ENCODE measurements at places on chromosomes 5 and 9.

DNA sequence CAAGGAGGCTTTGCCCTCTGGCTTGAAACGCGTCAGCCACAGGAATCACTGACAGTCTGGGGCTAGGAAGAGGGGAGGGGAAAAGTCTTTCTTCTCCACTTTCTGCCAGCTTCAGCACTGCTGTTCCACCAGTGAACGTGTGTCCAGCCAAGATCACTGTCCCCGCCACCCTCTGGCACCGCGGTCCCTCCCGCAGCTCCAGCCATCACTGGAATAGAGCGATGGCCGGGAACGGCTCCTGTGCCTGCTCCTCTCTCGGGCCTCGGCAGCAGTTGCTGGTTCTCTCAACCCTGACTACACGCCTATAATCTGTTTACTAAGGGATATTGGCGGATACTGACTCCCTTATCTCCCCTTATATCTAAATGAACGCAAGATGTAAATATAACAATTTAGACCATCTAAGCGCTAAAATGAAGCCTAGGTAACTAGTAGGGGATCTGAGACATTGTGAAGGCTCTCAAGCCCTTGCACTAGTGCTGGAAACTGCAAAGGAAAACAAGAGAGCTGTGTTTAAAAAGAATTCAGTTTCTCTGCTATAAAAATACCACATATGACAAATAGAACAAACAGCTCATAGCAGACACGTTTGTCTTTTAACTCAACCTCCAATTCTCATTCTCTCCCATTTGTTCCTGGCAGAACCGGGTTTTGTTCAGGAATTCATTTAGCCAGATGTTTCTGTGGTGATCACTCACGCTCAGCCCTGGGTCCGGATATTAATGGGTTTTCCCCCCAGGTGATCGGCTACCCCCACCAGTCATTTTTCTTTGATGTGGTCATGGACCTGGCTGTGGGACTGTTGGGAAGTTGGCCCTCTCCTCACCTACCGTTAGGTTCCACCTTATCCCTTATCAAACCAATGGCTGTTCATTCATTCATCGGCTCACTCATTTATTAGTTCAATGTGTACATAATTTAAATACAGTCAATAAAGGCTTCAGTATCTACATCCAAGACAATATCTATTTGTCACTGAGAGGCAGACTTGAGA, 149.8 kb downstream of the MED10 start:
- no peak for DNase-seq

GRCh38 chr9:118829334-118829733, 539.9 kb downstream of the BRINP1 start:
- no peak for DNase-seq

GRCh38 chr5:157559301-157559700, 16.3 kb downstream of the ADAM19 start:
- peak; percentile 26 for DNase-seq

DNA sequence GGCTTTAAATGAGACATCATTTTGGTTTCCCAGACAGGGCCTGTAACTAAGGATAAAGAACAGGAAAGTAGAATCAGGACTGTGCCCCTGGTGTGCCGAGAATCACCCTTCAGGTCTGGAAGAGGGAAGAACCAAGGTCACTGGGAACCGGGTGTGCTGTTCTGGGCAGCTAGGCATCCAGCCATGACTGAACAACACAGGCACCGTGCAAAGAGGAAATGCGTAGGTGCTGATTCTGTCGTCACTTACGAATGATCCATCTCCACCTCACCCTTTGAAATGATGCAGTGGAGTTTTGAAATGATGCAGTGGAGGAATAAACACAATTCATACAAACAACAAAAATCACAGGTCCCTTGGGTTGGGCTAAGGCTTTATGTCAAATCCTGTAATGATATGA, 64.4 kb downstream of the MAP1B start:
- DNase-seq: no peak

DNA sequence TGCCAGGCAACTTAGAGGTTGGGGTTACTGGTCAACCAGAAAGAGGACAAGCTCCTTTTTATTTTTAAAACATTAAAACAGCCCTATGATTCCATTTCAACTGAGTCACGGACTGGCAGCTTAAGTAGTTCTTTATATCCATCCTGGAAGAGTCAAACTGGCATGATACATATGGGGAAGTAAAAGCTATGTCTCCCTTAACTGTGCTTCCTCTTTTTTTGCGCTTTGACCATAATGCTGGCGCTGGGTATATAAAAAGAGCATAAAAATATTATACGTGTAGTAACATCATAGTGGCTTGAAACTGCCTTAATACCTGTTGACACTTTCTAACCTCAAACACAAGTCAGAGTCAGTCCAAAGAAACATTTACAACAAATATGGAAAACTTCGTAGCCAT, 274.4 kb downstream of the CSNK1G3 start:
- no peak for DNase-seq

GRCh38 chr9:98312365-98312764, 56.9 kb upstream of the TBC1D2 start:
- DNase-seq: no peak

DNA sequence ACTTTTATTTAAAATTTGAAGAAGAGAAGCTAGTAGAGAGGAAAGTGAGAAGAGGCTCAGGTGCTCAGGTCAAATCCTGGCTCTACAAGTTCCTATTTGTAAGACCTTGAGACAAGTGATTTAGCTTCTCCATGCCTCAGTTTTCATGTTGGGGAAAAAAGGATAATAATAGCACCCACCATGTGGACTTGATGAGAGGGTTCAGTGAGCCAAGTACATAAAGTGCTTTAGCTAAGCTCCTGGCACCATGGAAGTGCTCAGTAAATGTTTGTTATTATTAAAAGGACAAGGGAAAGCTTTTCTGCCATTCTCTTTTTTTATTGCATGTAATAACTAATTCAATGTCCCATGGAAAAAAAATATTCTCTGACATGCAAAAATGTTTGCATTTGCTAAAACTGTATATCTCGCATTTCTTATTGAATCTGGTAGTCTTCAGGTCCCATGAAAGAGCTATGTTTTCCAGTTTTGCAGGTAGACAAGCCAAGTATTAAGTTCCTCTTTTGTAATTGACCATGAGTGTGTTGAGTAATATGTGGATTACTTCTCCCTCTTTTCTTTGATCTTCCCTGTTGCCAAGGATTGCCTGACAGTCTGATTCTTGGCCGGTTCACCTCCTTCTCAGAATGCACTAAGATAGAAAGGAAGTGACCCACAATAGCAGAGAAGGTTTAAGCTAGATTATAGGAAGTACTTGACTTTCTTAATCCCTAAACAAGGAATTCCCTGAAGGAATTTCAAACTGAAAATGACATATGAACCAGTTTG, 45.6 kb upstream of the TRIM32 start:
- no peak for DNase-seq

DNA sequence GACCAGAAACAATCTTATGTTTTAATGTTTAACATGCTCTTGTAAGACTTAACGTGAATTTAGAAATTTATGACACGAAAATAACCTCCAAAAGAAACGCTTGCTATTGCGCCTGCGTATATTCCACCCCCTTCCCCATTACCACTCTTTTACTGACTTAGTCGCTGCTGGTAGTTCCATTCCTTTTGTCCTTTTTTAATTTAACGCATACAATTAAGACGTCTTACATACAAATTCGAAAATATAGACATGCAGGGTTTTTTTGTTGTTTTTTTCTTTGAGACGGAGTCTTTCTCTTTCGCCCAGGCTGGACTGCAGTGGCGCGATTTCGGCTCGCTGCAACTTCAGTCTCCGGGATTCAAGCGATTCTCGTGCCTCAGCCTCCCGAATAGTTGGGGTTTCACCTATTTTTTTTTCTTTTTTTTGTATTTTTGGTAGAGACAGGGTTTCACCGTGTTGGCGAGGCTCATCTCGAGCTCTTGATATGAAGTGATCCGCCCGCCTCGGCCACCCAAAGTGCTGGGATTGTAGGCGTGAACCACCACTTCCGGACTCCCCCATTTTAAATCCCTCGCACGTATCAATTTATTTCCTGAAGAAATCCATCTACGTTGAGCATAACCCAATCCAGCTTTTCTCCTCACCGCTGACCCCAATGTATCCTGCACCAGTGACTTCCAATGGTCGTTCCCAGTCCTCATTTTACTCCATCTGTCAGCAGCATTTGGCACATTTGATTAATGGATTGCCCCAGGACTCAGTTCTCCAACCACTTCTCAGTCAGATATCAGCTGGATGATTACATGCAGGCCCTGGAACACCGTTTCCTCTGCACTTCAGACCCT, 684 bp upstream of the MED7 start:
- DNase-seq: peak; percentile 23

GRCh38 chr9:117138231-117138630, 276.6 kb downstream of the ASTN2 start:
- DNase-seq: no peak

DNA sequence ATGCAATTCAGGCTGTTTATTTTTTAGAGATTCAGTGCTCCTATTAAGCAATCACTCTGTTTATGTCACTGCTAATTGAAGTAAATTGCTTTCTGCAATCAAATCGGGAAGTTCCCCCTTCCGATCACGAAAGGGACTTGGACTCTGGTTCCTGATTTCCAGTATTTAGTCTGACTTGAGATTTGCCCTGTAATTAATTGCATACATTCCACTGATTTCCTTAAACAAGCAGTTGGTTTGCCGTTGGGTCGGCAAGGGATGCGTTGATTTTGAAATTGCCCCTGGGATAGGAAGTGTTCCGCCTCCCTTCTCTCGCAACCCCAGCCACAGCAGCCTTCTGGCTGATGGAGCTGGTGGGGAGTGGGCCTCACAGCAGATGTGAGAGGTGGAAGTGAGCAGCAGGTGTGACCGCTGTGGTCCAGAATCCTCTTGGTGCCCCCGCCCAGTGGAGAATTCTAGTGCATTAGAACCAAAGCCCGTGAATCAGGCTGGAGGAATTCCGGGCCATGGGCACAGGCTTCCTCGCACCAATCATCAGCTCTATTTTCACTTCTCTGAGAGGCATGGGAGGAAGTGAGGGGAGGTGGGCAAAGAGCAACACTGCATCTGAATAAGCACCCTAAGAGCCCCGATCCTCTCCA, 102.5 kb downstream of the SPRY4 start:
- DNase-seq: no peak

- peak; percentile 96 for DNase-seq
These were observed 123.7 kb upstream of the CPEB4 start for GRCh38 chr5:173764332-173765028.

- DNase-seq: no peak
These were observed 372.6 kb upstream of the PRR16 start for GRCh38 chr5:120091376-120091948.

- DNase-seq: no peak
These were observed 157.2 kb upstream of the PHYKPL start for GRCh38 chr5:178389796-178390195.

- no peak for DNase-seq
These were observed 473.4 kb downstream of the NTRK2 start for GRCh38 chr9:85142968-85143367.

DNA sequence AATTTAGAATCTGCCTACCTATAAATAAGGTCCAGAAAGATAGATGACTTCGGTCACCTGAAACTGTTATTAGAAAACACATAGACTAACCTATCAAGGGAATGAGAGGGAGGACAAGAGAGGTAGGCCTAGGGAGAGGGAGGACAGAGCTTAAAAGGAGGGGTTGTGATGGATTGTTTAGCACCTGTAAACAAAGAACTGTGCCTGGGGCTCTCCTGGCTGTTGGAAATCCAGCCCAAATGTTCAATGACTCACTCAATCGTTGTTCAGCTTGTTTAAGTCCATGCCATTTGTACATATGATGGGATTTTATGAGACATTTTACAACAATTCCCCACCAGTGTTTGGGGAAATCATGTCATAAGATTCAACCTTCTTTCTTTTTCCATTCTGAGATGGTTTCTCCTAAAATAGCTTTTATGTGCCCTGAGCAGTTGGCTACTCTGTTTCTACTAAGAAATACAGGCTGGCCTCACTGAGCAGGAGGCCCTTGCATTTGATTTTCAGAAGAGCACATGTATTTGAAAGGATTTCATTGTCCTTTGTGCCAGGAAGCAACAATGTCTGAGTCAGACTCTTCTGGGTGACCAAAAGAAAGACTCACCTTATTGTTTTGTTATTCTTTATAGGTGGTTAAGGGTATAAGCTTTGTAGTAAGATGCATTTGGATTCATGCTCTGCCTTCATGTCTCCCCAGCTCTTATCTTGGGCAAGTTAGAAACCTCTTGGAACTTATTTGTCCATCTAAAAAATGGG, 48.2 kb upstream of the GPR151 start:
- no peak for DNase-seq

DNA sequence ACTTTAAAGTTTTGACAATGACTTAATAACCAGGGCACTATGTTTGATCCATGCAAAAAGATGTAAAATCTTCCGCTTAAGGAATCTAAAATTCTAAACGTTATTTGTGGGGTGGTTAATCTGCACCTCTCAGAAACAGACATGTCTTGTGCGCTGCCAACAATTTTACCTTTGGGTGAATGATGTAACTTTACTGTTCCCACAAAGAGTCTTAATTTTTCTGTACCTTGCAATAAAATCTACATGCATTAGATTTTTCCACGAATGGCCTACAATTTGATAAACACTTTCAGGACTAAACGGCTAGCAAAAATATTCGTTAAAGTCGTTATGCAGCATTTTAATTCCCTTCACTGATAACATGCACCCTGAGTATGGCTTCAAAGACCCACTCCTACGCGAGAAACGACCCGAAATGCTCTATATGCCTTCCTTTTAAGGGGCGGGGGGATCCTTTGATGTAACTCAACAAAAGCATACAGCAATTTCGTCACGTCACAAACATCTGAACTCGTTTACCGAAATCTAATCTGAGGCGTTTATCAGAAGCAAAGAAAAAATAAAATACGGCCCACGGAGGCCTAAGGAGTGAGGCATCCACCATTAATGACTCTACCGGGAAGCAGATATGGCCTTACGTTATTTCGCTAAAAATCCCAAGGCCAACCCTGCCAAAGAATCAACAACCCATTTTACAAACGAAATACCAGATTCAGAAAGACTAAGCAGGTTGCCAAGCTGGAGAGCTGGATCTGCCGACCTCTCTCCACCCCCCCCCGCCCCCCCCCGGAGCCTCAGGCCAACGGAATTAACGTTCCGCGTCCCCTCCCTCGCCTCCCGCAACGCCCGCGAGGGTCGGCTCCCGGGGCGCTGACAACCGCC, 621 bp downstream of the AK6 start:
- peak; percentile 9 for DNase-seq

- DNase-seq: no peak
These were observed 73.1 kb downstream of the TMEM232 start for GRCh38 chr5:110653231-110653970.

All from dermis microvascular lymphatic vessel endothelial cell (primary cell).